ENCODE measurements at places on chromosomes 5 and 9.

- no peak for DNase-seq
These were observed 27.3 kb upstream of the RNU6ATAC start for GRCh38 chr9:134191455-134192209.

GRCh38 chr5:149002761-149003689, 59.8 kb downstream of the SH3TC2 start:
- no peak for DNase-seq

- no peak for DNase-seq
These were observed 629.8 kb downstream of the EFNA5 start for GRCh38 chr5:107040907-107041306.

GRCh38 chr9:137198051-137198901, 2.3 kb downstream of the TPRN start:
- no peak for DNase-seq
